ENCODE measurements at places on chromosomes 7 and 10.
A peak's percentile ranks its signal among the peaks of the same experiment; 100 is the strongest.

DNA sequence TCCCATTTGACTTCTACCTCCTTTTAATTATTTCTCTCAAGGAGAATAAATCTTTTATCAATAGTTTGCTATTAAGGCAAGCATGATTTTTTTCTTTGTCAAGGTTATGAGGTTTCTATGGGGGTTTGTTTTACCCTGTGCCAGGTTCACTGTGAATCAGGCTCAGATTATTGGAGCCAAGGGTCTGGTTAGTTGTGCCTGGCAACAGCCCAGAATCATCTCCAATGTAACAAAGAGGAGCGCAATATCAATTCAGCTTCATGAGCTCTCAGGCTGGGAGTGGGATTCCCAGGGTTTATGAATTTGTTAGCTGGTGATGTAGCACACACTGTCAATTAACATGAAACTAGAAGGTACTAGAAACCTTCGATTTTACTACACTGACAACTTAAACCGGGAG, 73.2 kb downstream of the AASS start:
- no peak for DNase-seq

- DNase-seq = peak; percentile 64
Measured at GRCh38 chr10:3803295-3803926, 18.4 kb upstream of the KLF6 start.

- DNase-seq = peak; percentile 25
Measured at GRCh38 chr7:134910214-134910890, 76.0 kb upstream of the AGBL3 start.

DNA sequence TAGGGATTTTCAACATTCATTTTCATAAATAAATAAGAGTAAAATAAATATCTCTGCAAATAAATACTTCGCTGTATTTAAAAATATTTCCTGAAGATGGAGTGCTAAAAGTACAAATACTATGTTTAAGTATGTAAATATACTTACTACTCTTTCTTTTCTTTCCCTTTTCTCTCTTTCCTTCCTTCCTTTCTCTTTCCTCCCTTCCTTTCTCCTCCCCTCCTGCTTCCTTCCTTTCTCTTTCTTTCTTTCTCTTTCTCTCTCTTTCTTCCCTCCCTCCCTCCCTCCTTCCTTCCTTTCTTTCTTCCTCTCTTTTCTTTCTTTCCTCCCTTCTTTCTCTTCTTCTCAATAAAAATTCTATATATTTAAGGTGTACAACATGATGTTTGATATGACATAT, 496.1 kb downstream of the CCSER2 start:
- no peak for DNase-seq

DNA sequence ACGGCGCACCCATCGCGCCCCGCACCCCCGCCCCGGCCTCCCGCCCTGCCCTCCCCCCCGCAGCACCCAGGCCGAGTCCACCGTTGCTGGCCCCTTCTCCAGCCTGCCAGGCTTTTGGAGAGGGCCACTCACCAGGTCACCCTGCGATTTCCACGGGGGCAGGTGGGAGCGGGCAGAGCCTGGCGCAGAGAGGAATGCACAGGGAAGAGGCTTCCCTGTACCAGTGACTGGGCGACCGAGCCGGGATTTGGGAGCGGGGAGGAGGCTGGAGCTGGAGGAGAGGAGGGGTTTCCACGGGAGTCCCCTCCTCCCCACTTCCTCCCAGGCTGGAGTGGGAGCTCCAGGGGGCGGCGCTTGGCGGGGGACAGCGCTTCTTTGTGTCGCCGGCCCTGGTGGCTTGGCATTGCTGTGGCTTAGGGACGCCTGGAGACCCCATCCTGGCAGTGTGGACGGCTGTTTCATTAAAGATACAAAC, 19.3 kb downstream of the TCAF1 start:
- DNase-seq = no peak

DNA sequence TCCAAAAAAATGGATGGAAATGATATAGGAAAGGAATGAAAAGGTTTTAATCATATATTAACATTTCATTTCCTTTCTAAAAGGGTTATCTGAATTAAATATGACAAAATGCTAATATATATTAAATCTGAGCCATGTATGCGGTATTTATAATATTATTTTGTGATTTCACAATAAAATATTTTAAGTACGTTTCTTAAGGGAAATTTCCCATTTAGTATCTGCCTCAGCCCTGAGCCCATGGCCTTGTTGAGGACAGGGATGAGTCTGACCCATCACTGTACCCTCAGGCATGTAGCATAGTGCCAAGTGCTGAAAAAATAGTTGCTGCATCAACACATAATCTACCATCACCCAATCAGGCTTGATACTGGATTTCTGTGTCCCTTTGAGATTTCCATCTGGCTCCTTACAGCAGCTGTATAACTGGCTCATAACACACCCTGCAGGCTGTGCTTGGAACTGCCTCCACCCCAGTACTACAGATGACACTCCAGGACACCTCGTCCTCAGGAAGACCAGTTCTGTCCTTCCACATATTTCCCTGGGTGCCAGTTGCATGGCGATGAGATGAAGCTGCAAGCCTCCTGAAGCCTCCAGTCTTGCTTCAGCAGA, 59.4 kb upstream of the ASAH2 start:
- DNase-seq = peak; percentile 76

- no peak for DNase-seq
Measured at GRCh38 chr7:111758332-111758731, 196.0 kb upstream of the IMMP2L start.

DNA sequence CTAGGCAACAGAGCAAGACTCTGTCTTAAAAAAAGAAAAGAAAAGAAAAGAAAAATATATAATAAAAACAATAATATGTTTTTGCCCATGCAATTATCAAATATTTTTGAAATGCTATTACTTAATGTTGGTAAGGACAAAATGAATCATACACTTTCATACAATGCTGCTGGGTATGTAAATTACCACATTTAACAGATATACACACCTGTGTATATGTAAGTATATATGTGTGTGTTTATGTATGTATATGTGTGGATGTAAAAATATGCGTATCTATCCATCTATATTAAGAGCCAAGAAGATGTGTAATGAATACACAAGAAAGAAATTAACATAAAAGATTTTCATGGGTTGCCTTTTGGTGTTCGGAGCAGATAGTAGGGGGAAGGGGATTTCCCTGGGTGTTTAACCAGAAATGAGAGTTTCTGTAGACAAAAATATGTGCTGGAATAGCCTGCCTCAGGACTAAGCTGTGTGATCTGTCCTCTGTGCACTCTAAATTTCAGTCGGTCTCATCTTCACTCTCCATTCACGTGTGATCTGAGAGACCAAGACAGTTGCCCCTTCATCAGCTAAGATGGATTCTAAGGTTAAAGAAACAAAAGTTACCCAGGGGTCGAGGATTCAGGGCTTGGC, 61.2 kb downstream of the PRKCQ start:
- DNase-seq = no peak

DNA sequence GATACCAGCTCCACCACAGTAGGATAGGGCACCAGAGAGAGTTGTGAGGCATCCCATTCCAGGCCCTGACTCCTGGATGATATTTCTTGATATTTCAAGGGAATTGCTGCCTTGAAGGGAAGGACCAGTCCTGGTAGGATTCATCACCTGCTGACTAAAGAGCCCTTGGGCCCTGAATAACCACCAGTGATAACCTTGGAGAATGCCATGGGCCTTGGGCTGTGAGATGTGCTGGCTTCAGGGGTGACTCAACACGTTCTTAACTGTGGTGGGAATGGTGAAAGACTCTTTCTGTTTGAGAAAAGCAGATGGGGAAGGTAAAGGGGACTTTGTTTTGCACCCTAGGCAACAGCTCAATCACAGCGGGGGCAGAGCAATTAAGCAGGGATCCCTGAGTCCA, 21.4 kb upstream of the ASZ1 start:
- DNase-seq = no peak

GRCh38 chr7:44258865-44259546, 58.2 kb downstream of the YKT6 start:
- DNase-seq = no peak

GRCh38 chr7:50665403-50666123, 100.4 kb upstream of the DDC start:
- no peak for DNase-seq

- DNase-seq = peak; percentile 13
Measured at GRCh38 chr7:25923741-25924460, 228.1 kb upstream of the NFE2L3 start.

DNA sequence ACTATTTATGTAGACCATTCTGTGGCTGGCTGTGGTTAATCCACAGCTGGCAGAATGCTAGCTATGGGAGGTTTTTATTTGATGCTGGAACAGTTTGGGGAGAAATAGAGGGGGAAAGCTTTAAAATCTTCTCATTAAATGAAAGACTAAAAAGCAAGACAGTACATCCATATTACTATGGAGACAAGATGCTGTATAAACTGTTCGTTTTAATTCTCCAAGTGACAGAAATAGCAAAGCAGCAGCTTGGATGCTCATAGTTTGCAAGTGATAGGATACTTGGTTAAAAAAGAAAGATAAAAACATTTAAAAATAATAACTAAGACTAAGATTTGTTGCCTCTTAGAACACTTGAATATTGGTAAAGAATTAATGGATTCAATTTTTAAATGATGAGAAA, 304.9 kb upstream of the KAT6B start:
- DNase-seq = no peak

DNA sequence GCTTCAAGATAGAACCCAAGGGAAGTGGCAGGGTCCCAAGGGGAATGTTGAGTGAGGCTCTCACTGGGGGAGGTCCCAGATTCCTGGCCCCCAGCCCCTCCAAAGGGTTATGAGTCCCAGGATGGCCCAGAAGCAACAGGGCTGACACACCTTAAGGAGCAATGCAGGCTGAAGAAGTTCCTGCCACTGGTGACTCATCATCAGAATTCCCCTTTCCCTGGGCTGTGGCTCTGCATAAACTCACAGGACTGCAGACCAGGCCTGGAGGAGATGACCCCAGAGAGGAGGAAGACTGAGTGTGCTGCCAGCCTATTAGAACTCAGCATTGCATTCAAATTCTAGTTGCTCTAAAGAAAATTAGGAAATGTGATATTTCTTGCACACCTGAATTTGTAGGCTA, 126.7 kb downstream of the DPP6 start:
- no peak for DNase-seq

GRCh38 chr10:97065128-97065527, 120.6 kb downstream of the SLIT1 start:
- no peak for DNase-seq

GRCh38 chr10:120431251-120431651, 25.8 kb upstream of the PLPP4 start:
- DNase-seq = no peak

DNA sequence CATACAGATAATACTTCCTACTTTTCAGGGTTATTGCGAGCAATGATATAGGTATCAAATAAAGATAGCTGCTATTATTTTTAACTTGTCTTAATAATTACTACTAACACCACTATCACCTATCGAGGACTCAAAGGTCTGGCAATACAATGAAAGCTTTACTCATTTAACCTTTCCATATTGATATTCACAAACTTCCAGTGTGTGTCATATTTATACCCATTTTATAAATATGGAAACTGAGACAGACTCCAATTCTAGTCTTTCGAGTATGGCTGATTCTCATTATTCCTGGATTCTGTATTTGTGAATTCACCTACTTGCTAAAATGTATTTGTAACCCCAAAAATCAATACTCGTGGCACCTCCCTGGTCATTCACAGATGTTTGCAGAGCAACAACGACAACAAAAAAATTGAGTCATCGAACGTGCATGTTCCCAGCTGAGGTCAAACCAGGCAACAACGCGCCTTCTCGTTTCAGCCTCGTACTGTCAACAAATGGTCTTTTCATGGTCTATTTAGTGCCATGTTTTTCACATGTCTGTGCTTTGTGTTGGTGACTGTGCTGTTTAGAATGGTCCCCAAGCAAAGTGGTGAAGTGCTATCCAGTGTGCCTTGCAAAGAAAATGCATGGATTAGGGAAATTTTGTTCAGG, 51.7 kb downstream of the SMURF1 start:
- DNase-seq = no peak

DNA sequence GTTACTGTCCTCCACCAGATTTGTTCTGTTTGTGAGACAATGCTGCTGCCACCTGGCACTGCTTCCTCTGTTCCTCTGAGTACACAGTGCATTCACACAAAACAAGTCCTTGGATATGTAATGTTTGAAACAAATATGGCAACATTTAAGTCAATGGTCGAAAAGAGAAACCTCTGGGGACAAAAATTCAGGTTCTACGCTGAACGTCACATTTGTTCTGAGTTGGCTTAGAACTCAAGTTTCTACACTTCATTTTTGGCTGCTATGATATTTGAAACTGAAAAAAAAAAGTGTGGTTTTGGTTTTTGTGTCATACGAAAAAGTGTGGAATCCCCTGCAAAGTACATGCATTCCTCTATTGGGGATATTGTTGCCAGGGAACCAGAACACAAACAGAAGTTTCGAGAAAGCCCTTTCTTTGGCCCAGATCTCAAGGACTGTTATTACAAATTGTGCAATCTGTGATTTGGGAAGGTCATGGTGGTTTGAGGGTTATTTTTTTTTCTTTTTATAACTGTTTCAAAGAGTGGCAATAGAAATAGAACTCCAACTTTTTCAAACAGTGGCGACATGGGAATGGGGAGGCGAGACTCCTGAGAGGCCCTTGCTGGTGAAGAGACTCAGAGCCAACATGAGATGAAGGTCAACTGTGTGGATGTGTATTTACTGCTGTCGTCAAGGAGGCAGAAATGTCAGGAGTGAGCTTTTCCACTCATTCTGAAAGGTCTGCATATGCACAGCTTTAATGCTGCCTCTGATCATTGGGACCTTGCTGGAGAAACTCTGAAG, 127.5 kb downstream of the CUBN start:
- no peak for DNase-seq

GRCh38 chr10:72065439-72066025, 22.8 kb downstream of the SPOCK2 start:
- DNase-seq = no peak

GRCh38 chr10:64859911-64860310, 1338.7 kb downstream of the REEP3 start:
- peak; percentile 5 for DNase-seq

GRCh38 chr7:124781907-124782734, 16.5 kb upstream of the GPR37 start:
- DNase-seq = no peak

GRCh38 chr10:123906884-123907652, 15.5 kb upstream of the CPXM2 start:
- no peak for DNase-seq

GRCh38 chr10:86689146-86689545, 20.8 kb downstream of the LDB3 start:
- no peak for DNase-seq

GRCh38 chr10:52741851-52742250, 30.7 kb downstream of the MBL2 start:
- no peak for DNase-seq

DNA sequence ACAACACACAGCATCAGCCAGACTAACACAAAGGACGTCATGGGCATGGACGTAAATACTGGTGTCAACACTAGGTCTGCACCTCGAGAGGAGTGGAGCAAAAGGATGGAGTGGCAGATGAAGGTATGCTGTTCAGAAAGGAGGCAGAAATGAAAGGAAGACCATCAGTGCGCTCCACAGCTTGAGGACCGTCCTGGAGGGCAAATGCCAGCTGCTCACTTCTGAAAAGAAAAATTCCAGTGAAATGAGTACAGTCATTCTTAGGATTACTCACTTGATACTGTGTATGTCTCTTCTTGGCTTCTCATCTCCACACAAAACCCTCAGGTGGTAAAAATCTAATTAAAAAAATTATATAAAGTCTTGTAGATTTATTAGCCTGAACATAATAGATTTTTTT, 44.8 kb downstream of the EGFR start:
- no peak for DNase-seq
